Subcutaneous preadipocyte (primary cell): ENCODE measurements at places on chromosomes 2 and 18. TPM values are rescaled to one million over a fixed set of nuclear protein-coding genes. Genes with fewer than 3 reads are reported as not detected.

The LCT gene
- 0.20 TPM in 1 of 2 replicates, not detected in the other for total RNA-seq

The FAM237A gene
- not detected in 2 replicates for total RNA-seq

The TUBB8B gene
- total RNA-seq, result not detected in 2 replicates

The EFR3B gene
- total RNA-seq, result 0.37 and 0.39 TPM in 2 replicates

The ZSWIM2 gene
- total RNA-seq, result not detected in 2 replicates

The PKP4 gene
- total RNA-seq, result 19.5 and 46.5 TPM in 2 replicates

The SPOPL gene
- total RNA-seq, result 12.3 and 12.5 TPM in 2 replicates

The NT5C1B gene
- total RNA-seq, result not detected in 2 replicates

The TCF23 gene
- total RNA-seq, result not detected in 2 replicates

The POTEF gene
- total RNA-seq, result not detected in 2 replicates

The VSNL1 gene
- 0.20 TPM in 1 of 2 replicates, not detected in the other for total RNA-seq

The WNT10A gene
- not detected in 2 replicates for total RNA-seq

The VIT gene
- total RNA-seq, result 8.8 and 11.8 TPM in 2 replicates

The SERPINB13 gene
- not detected in 2 replicates for total RNA-seq

The ZNF892 gene
- total RNA-seq, result 4.4 and 5.3 TPM in 2 replicates

The RNF125 gene
- 1.8 and 2.3 TPM in 2 replicates for total RNA-seq

The ANKRD30B gene
- total RNA-seq, result 0.20 TPM in 1 of 2 replicates, not detected in the other

The LOXL3 gene
- total RNA-seq, result 2.2 and 3.7 TPM in 2 replicates

The LRP1B gene
- 0.37 and 0.39 TPM in 2 replicates for total RNA-seq

The ADCYAP1 gene
- not detected in 2 replicates for total RNA-seq

The DSC3 gene
- total RNA-seq, result under 0.01 TPM in 1 of 2 replicates, not detected in the other

The AGBL5 gene
- total RNA-seq, result 16.5 and 22.3 TPM in 2 replicates

The OSR1 gene
- 32.8 and 48.1 TPM in 2 replicates for total RNA-seq

The RAB27B gene
- 8.5 and 28.7 TPM in 2 replicates for total RNA-seq

The HK2 gene
- 21.3 and 27.4 TPM in 2 replicates for total RNA-seq

The ARMC9 gene
- total RNA-seq, result 25.4 and 45.9 TPM in 2 replicates

The WNT6 gene
- not detected in 2 replicates for total RNA-seq

The ACVR1C gene
- under 0.01 TPM in 1 of 2 replicates, not detected in the other for total RNA-seq

The UGT1A4 gene
- not detected in 2 replicates for total RNA-seq

The IKZF2 gene
- 5.5 and 7.0 TPM in 2 replicates for total RNA-seq

The GALNT13 gene
- 2.6 and 4.5 TPM in 2 replicates for total RNA-seq

The ABHD1 gene
- total RNA-seq, result under 0.01 TPM in 1 of 2 replicates, not detected in the other

The KLHL41 gene
- 0.20 and 0.37 TPM in 2 replicates for total RNA-seq

The NBEAL1 gene
- 34.9 and 38.5 TPM in 2 replicates for total RNA-seq

The CYP27C1 gene
- total RNA-seq, result under 0.01 TPM in 1 of 2 replicates, not detected in the other

The GCKR gene
- 0.73 TPM in 1 of 2 replicates, not detected in the other for total RNA-seq

The DYTN gene
- not detected in 2 replicates for total RNA-seq

The SFT2D3 gene
- total RNA-seq, result 3.3 and 4.5 TPM in 2 replicates

The DSG2 gene
- 0.39 and 3.7 TPM in 2 replicates for total RNA-seq

The CYP26B1 gene
- 2.5 and 6.6 TPM in 2 replicates for total RNA-seq

The SPAST gene
- 15.4 and 23.1 TPM in 2 replicates for total RNA-seq

The ATIC gene
- total RNA-seq, result 28.7 and 33.2 TPM in 2 replicates

The SLC5A7 gene
- total RNA-seq, result not detected in 2 replicates

The MARCHF7 gene
- 66.1 and 81.7 TPM in 2 replicates for total RNA-seq
